ENCODE measurements at places on chromosomes 11 and 22. TPM values are rescaled to one million over a fixed set of nuclear protein-coding genes. Genes with fewer than 3 reads are reported as not detected.

The KLHDC7B gene
- not detected for total RNA-seq

DNA sequence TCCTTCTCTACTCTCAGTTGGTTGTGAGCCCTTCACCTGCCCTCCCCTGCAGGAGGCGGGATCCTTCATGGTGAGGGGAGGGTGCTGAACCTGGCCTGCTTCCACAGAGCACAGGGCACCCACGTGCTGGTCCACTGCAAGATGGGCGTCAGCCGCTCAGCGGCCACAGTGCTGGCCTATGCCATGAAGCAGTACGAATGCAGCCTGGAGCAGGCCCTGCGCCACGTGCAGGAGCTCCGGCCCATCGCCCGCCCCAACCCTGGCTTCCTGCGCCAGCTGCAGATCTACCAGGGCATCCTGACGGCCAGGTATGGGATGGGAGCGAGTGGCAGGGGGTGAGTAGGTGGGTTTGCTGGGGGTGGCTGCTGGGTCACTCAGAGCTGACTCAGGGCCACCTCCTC is 6.3 kb downstream of the SSH3 start:
- DNase-seq = no peak

The NRGN gene
- total RNA-seq = 3.0 TPM

The DEFB131B gene
- not detected for total RNA-seq

The IGLL5 gene
- 1.2 TPM for total RNA-seq

DNA sequence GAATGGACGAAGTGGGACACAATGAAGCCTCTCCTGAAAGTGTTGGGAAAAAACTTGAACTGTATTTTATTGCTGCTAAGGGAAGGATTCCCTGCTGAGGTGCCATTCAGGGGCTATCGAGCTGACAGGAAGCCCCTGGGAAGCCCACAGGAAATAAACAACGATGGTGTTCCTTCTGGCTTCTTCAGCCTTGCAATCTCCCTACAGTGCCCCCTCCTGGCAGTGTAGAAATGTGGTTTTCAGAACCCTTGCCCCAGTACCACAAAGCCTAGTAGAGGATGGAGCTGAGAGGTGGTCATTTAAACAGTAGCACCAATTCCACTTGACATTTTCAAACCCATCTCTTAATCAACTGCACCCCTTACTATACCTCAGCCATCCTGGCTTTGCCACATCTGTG is 676.7 kb upstream of the ARHGAP42 start:
- DNase-seq = no peak

- DNase-seq = no peak
These were observed 3.7 kb downstream of the POLR2L start for GRCh38 chr11:838441-839279.

All from omental fat pad (tissue), 4 donors.